H4 (cell line): ENCODE measurements at places on chromosomes 11 and 22. TPM values are rescaled to one million over a fixed set of nuclear protein-coding genes. Genes with fewer than 3 reads are reported as not detected.

GRCh38 chr22:48808038-48808960 is 1019.4 kb downstream of the BRD1 start:
- no peak for DNase-seq

DNA sequence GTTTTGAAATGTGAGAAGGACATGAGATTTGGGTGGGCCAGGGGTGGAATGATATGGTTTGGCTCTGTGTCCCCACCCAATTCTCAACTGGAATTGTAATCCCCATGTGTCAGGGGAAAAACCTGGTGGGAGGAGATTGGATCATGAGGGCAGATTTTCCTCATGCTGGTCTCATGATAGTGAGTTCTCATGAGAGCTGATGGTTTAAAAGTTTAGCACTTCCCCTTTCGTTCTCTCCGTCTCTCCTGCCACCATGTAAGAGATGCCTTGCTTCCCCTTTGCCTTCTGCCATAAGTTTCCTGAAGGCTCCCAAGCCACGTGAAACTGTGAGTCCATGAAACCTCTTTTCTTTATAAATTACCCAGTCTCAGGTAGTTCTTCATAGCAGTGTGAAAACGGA is 113.5 kb downstream of the FCHSD2 start:
- no peak for DNase-seq

DNA sequence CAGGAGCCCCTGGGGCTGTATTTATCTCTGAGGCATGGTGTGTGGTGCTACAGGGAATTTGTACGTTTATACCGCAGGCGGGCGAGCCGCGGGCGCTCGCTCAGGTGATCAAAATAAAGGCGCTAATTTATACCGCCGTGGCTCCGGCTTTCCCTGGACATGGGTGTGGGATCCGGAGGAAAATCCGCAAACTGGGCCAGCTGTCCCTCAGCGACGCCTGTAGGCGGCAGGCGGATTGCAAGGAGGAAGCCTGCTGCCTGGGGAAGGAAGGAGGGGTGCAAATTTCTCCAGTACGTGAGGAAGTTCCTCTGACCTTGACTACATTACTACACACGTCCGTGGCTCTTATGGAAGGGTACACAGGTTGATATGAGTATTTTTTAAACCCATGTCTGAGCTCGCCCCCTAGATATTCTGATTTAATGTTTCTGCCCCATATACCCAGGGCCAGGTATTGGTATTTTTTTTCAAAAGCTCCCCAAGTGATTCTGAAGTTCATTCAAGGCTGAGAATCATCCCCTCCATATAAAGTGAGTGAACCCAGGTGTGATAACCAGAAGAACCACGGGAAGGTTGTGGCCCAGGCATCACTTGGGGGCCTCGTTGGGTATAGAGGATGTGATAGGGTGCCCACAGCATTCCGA is 2.8 kb downstream of the MYOD1 start:
- DNase-seq: no peak

DNA sequence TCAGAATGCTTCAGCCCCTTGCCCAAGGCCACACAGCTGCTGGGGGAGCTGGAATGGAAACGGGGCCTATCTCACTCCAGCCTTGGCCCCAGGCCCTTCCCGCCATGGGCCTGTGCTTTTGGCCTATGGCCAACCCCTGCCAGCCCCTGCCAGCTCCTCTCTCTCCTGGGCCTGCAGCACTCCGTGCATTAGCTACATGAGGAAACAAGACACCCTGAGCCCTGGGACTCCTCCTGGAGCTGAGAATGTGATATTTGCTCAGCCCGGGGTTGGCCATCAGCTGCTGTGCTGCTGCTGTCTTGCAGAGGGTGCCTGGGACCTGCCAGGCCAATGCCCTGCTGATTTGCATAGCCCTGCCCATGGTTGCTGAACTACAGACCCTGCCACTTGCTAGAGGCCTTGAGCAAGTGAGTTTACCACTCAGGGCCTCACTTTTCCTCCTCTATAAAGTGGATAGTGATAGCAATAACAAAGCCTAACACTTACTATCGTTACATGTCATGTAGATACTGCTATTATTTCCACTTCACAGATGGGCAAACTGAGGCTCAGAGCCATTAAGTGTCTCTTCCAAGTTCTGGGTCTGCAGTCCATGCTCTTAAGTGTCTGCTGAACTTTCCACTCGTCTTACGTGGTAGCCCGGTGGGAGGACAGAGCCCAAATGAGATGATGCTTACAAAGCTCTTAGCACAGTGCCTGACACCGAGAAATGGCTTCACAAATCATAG is 99.6 kb downstream of the KIAA1671 start:
- DNase-seq: no peak

GRCh38 chr11:129075757-129076156 is 116.4 kb downstream of the ARHGAP32 start:
- no peak for DNase-seq

DNA sequence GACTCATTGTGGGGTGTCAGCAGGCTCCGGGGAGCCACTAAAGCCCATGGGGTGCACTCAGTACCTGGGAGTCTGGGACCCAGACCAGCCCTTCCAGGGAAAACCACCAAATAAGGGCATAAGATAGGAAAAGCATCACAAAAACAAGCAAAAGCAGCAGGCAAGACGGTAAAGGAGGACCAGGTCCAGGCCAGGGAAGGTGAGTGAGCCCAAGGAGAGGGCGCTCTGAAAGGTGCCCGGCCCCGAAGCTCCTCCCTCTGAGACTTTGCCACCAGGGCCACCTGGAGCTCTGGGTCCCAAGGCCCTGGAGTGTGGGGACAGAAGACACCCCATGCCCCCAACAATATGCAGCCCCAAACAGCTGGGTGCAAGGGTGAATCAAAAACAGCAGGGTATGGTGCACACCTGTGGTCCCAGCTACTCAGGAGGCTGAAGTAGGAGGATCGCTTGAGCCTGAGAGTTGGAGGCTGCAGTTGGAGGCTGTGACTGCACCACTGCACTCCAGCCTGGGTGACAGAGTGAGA is 5.2 kb upstream of the IL17REL start:
- DNase-seq: no peak

DNA sequence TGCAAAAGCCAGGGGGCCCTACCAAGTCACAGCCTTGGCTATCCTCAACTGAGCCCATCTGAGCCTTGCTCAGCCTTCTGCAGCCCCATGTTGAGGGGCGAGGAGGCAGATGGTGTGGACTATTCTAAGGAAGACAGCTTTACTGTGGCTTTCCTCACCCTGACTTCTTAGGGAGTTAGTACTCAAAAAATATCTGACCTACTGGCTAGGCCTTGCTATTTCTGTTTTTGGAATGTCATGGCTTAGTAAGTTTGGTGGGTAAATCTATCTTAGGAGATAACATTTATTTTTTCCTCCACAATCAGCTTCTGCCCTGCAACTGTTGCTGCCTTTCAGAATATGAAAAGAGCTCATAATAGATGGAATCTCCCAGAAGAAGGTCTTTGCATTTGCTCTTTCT is 80.9 kb downstream of the LDLRAD3 start:
- DNase-seq: no peak

DNA sequence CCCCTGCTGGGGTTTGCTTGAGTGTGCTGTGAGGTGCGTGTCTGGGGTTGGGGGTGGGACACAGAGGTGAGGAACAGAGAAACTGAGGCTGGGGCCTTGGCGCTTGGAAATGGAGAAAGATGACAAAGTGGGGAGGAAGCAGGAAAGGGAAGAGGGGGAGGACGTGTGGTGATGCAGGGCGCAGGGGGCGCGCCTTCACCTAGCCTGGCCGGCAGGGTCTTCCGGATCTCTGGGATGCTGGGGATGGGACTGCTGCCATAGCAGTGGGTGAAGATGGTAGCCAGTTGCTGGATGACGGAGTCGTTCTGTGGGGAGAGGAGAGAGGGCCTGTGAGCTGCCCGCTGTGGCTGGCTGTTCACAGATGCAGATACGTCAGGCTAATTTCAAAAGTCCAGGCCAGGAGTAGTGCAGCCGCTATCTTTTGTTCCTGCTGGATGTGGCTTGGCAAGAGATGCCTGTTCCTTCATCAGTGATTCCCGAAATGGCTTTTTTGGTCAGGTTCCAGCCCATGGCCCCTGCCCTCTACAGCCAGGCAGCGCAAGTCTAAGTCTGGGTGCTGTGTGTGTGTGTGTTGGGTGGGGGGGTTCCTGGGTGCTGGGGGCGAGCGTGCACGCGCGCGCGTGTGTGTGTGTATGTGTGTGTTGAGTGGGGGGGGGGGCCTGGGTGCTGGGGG is 54.8 kb downstream of the NAT10 start:
- DNase-seq: no peak

- no peak for DNase-seq
Observed at GRCh38 chr11:27660171-27660570, 40.1 kb downstream of the BDNF start.

DNA sequence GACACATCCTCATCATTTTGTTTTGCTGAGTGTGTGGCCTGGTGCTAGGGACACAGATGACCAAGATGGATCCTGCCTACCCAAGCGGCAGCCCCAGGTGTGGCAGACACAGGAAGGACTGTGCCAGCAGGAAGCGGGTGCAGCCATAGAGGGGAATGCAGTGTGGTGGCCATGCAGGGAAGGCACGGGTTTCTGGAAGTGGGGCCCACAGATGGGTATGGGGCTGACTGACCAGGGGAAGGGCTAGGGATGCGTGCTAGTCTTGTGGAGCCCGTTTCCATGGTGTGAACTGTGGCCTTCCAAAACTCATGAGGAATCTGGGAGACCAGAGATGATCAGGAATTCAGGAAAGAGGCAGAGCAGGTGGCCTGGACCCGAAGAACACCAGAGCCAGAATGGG is 33.5 kb downstream of the YPEL1 start:
- DNase-seq: no peak

DNA sequence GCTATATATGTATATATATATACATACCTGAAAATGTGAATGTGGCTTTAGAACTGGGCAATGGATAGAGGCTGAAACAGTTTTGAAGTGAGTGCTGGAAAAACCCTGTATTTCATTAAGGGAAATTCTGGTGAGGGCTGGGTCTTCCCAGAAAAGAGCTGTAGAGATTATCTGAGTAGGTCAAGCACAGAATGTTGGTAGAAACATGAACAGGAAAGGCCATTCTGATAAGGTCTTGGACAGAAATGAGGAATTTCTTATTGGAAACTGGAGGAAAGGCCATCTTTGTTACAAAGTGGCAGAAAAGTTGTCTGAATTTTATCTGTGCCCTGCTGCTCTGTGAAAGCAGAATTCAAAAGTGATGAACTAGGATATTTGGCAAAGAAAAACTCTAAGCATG is 25.4 kb downstream of the RTL6 start:
- no peak for DNase-seq

- no peak for DNase-seq
Observed at GRCh38 chr11:46899501-46900025, 18.8 kb downstream of the LRP4 start.

GRCh38 chr22:38758276-38758945 is 2.6 kb upstream of the SUN2 start:
- no peak for DNase-seq

DNA sequence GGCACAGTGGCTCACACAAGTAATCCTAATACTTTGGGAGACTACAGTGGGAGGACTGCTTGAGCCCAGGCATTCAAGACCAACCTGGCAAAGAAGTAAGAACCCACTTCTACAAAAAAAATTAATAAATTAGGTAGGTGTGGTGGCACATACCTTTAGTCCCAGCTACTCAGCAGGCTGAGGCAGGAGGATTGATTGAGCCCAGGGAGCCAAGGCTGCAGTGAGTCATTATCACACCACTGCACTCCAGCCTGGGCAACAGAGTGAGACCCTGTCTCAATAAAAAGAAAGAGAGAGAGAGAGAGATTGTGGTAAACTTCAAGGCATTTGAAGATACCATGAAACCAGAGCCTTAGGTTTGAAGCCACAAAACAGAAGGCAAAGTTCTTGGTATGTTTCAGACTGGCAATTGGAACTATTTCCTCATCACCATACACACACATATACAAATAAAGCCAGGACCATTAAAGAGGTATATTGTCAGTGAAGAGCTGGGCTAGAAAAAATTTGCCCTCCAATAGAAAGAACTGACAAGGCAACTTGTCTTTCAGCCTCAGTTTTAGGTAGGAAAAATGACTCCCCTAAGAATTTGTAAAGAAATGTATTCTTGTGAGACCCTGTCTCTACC is 24.6 kb upstream of the B3GNT6 start:
- no peak for DNase-seq

DNA sequence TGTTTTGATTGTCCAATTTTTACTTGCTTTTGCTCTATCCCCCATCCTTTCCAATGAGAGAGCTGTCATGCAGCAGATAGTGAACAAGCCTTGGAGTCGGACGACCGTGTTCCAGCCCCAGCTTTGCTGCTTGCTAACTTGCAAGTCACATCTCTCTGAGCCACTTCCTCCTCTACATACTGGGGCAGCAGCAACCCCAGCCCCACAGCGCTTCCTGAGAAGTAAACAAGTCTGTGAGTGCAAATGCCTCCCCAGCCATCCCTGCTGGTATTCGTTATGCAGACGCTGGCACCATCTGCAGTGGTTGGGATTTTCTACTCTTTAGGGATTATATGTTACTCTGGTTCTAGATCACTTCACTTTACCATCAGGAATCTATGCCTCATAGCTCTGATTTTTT is 35.0 kb downstream of the TPBGL start:
- no peak for DNase-seq

GRCh38 chr11:37451903-37452302 is 853.9 kb upstream of the RAG2 start:
- no peak for DNase-seq

DNA sequence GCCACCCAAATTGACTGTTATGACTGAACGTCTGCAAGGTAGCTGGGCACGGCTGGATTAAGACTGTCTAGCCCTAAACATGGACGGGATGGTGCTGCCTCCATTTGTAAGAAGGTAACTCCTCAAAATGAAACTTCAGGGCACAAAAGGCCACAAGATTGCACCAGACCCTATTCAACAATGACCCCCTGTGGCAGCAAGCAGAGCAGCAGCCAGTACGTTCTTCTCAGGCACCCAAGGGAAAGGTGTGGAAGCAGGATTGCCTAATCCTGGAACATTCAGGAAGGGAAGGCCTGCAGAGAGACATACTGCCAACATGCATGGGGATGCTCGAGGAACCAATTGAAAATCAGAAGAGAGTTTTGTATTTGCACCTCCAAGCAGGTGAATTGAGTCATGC is 4.5 kb upstream of the TBX10 start:
- no peak for DNase-seq

GRCh38 chr11:123111465-123111864 is 49.5 kb upstream of the HSPA8 start:
- DNase-seq: peak; percentile 46

DNA sequence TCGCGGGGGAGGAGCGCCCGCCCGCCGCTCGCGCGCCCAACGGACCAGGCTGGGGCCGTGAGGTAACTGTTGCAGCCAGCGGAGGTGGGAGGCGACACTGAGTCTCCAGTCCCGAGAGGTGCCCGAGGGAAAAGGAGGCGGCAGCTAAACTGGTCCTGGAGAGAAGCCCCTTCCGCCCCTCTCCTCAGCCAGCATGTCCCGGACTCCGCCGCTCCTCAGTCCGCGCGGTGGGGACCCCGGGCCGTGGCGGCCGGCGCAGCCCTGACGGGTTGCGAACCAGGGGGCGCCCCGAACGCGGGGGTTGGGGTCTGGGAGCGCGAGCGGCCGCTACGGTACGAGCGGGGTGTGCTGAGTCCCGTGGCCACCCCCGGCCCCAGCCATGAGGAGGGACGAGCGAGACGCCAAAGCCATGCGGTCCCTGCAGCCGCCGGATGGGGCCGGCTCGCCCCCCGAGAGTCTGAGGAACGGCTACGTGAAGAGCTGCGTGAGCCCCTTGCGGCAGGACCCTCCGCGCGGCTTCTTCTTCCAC is at the start of gene PDE3B:
TSS of gene PDE3B (plus strand) at position 108 of the 529 bp plus-strand sequence. CDS start at position 380, 272 bp downstream.
- peak; percentile 69 for DNase-seq

MUC6 gene
- not detected in 2 replicates for total RNA-seq

GAS2L1 gene
- total RNA-seq: 3.9 and 4.0 TPM in 2 replicates

C2CD3 gene
- total RNA-seq: 8.4 and 17.7 TPM in 2 replicates

CNGA4 gene
- total RNA-seq: not detected in 2 replicates

CHRM4 gene
- total RNA-seq: 0.33 and 0.48 TPM in 2 replicates

OR56A3 gene
- not detected in 2 replicates for total RNA-seq

CNTN5 gene
- 3.8 TPM in 2 replicates for total RNA-seq

FADD gene
- total RNA-seq: 23.2 and 35.2 TPM in 2 replicates

RASD2 gene
- 0.08 and 0.43 TPM in 2 replicates for total RNA-seq

OR5P2 gene
- not detected in 2 replicates for total RNA-seq
